ENCODE measurements at places on chromosomes 7 and 10.

- no peak for DNase-seq
Measured at GRCh38 chr10:18155321-18155720, 15.1 kb downstream of the CACNB2 start.

DNA sequence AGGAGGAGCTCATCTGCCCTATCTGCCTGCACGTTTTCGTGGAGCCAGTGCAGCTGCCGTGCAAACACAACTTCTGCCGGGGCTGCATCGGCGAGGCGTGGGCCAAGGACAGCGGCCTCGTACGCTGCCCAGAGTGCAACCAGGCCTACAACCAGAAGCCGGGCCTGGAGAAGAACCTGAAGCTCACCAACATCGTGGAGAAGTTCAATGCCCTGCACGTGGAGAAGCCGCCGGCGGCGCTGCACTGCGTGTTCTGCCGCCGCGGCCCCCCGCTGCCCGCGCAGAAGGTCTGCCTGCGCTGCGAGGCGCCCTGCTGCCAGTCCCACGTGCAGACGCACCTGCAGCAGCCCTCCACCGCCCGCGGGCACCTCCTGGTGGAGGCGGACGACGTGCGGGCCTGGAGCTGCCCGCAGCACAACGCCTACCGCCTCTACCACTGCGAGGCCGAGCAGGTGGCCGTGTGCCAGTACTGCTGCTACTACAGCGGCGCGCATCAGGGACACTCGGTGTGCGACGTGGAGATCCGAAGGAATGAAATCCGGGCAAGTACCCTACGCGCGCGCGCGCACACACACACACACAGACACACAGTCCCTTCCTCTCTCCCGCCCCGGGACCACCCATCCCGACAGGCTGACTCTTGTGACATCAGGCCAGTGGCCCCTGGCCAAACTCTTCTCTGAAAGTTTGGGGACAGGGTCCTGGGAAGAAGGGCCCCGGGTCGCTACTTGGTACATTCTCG is 538 bp downstream of the TRIM8 start:
- peak; percentile 85 for DNase-seq

- DNase-seq, result peak; percentile 45
Measured at GRCh38 chr10:32957341-32958084, 517 bp downstream of the ITGB1 start.

GRCh38 chr7:2621061-2621828 is 10.5 kb upstream of the TTYH3 start:
- no peak for DNase-seq

- DNase-seq, result no peak
Measured at GRCh38 chr7:143013473-143013872, 13.5 kb downstream of the OR9A2 start.
